ENCODE measurements at places on chromosomes 7 and 10.

DNA sequence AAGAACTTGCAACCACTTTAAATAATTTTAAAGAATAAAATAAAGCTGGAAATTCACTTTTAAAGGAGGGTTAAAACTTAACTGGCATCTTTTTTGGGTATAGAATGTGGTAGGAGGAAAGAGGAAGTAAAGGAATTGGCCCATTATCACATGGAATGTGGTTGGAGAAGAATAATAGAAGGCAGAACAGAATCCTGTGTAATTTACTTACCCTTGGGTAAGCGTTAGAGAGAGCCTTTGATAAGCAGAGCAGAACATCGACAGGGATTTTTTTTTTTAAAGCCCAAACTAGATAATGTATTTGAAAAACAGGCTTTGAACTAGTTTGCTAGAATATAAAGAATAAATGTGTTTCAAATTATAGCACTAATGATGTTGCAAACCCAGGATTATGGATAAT, 199.8 kb upstream of the KIAA1217 start:
- no peak for DNase-seq

DNA sequence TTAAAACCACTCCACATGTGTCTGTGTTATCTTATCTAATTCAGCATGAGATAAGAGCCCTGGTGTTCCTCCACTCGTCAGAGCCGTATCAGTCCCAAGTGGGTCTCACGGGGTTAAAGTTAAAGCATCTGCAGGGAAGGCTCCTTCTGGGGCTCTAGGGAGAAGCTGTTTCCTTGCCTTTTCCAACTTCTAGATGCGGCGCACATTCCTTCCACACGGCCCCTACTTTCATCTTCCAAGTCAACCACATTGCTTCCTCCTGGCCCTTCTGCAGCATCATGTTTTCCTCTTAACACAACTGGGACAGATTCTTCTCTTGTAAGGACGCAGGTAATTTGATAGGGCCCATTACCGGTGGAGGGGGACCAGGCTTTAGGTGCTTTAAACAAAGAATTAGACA, 620.1 kb upstream of the DPP6 start:
- DNase-seq: no peak

DNA sequence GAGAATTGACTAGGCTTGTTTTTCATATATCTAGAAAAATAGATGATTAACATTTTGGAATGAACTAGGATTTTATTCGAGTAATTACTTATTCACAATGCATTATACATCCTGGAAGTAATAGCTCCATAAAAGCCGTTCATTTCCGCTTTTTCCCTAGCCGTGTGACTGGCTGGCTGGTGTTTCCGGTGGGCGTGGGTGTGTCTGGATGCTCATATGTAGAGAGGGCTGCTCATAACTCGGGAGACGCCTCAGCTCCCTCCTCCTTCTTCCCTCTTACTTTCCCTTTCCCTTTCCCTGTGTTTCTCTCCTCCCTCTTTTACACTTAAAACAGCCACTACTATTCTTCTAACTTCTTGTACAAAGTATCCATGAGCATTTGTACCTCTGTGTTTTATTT, 187.7 kb upstream of the VSTM2A start:
- DNase-seq: no peak

DNA sequence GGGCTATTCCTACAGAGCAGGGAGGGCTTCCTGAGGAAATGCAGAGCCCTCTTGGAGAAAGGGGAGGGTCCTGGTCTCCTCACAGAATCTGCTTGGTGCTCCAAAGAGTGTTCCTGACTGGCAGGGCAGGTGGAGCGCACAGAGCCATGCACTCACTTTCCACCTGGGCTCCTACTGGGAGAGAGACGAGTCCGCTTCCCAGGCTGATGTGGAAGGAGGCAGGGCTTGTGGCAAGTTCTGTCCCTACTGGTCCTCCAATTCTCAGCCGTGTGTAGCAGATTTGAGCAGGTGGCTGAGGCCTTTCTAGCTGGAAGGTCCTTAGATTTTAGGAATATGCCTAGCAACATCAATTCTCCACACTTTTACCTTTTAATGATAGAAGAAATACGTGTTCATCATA, 111.5 kb upstream of the MKI67 start:
- no peak for DNase-seq

DNA sequence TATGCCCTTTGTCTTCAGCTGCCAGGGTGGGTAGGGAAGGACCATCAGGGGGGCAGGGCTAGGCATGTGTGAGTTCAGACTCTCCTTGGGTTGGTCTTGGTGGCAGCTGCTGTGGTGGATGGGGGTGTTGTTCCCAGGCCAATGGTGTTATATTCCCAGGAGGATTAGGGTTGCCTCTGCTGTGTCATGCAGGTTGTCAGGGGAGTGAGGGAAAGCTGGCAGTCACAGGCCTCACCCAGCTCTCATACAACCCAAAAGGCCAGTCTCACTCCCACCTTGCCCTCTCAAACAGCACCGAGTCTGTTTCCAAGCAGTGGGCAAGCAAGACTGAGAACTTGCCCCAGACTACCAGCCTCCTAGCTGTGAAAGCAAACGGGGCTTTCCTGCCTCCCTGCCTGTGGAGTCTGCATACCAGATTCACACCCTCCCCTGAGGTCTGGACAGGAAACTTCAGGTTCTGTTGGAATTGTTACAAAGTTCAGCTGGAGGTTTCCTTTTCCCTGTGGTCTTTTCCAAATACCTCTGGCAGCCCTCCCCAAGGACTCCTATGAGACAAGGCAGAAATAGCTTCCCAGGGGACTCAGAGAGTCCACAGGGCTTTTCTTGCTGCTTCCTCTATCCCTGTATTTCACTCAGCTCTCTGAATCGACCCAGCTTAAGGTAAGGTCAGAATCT, 1.4 kb downstream of the HYAL4 start:
- DNase-seq: no peak

GRCh38 chr7:24283897-24284698, at the start of gene NPY:
Gene NPY, plus strand, starts transcription at chr7:24284190. Its CDS starts 1,051 bp downstream, at chr7:24285241.
- no peak for DNase-seq

- DNase-seq: peak; percentile 74
These were observed 199.1 kb upstream of the PRKCQ start for GRCh38 chr10:6778992-6779701.

Measured in caudate nucleus (tissue), 63 donors.